NB4 (cell line): ENCODE measurements at places on chromosomes 12 and 14.

- no peak for DNase-seq
Measured at GRCh38 chr12:3698218-3698974, 54.5 kb downstream of the CRACR2A start.

- DNase-seq = peak; percentile 76
Measured at GRCh38 chr14:105944632-105945610, 418.5 kb downstream of the TMEM121 start.

DNA sequence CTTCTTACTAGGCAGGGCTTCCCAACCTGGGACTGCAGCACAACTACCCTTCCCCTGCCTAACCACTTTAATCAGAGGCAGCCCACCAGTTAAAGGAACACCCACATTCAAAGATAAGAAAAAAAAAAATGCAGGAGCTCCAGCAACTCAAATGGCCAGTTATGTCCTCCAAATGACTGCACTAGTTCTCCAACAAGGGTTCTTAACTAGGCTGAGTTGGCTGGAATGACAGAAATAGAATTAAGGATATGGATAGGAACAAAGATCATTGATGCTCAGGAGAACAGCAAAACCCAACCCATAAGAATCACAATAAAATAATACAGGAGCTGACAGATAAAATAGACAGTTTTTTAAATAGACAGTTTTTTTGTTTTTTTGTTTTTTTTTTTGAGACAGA, 154.2 kb downstream of the PLCZ1 start:
- no peak for DNase-seq

DNA sequence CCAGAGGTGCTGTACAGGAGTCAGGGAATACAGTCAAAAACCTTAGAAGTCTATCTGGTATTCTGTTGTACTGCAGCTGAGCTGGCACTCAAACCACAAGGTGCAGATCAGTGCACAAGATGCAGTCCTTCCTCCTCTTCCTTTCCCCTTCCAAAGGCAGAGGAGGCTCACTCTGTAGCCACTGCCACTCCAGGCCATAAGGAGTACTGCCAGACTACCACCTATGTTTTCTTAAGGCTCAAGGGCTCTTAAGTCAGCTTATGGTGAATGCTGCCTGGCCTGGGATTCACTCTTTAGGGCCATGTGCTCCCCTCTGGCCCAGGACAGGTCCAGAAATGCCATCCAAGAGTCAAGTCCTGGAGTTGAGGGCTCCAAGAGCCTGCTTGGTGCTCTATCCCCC, 200.3 kb downstream of the CRADD start:
- DNase-seq = no peak

DNA sequence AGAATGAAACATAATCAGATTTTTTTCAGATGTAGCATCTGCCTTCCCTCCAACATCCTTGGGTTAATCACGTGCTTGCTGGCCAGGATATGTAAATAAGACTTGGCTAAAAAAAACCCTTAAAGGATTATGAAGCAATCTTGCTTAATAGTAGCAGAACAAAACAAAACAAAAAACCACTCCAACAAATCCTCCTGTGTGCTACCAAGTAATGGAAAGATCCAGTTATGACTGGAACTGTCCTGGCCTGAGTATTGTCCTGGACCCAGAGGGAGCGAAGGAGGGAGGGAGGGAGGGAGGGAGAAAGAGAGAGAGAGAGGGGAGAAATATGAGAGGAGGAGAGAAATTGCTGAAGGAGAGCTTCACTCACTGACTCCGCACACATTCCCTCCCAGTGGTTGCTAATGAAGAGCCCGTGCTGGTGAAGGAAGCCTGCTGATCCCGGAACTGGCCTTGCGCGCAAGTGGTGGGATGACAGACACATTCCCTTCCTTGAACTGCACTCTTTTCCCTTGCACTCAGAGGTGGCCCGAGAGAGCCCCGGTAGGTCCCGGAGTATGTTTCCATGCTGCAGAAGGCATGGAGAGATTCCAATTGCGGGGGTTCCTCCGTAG, 57.2 kb downstream of the HMGA2 start:
- DNase-seq = peak; percentile 36

- no peak for DNase-seq
Measured at GRCh38 chr12:106984588-106985137, 2.3 kb downstream of the MTERF2 start.

DNA sequence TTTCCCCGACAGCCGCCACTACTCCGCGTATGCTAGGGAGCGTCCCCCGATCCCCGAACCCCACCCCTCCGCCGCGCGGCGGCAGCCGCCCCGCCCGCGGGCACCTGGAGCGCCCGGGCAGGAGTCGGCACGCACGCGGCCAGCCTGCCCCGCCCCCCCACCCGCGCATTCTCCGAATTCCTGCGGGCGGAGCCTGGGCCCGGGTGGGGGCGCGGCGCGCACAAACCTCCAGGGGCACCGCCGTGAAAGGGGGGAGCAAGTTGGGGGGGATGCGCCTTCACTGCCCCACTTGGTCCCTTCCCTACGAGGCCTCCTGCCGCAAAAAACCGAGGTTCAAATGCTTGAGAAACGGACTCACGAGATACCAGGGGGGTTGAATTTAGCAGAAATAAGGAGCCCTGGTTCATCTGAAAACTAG, 1.7 kb downstream of the AJUBA start:
- no peak for DNase-seq

DNA sequence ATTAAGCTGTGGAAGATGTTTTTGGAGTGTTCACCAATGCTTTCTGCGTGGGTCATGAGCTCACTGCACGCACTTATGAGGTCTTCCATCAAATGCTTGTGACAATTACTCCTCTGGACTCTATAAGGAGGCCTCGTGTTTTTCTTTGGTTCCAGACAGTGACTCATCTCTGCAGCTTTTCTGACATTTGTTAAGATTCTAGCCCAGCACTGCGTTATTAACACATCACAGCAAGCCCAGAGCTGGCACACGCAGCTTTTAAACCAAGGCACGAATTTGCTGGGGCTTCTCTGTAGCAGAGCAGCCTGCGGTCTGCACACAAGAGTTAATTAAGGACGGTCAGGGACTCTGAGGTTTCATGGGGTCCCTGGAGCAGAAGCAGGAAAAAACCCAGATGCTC, 16.9 kb downstream of the MEG3 start:
- DNase-seq = no peak

DNA sequence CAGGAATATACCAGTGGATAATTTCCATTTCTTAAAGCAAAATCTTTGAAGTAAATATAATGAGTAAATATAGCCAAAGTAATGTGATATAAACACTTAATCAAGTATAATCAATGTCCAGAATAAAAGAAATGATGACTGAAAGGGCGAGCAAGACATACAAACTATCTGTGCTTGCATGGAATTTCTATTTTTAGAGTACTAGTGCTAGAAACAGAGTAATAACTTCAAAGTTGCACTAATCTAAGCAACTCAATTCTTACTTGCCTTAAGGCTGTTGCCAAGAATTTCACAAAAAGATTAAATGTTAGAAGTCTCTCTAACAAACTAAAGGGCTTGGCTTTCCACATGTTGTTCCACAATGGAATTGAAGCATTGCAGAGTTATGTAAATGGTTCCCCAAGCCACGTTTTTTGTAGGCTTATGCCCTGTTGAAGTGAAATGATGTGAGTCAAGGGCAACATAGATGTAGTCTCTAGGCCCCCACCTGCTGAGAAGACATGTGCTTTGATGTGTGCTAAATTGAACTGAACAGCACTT, 175.0 kb upstream of the LMNTD1 start:
- DNase-seq = no peak

DNA sequence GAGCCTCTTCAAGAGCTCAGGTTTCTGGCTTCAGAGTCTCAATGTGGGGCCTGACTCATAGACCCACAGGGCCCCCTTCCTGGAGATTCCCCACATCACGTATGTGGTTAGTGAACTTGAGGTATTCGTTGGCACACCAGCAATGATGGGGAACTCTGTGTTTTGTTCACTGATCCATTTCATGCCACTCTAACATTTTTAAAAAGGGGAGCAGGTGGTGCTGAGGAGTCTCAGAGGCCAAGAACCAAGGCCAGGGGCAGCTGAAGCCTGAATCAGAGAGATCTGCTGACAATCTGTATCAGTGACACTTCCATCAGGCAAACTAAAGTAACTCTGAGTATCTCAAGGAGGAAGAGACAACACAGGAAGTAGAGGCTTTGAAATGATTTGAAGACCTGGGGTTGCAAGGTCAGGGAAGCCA, 323.4 kb downstream of the VRK1 start:
- DNase-seq = no peak

- no peak for DNase-seq
Measured at GRCh38 chr14:28766469-28766955, at the start of gene FOXG1. TSS of gene FOXG1 (plus strand) at chr14:28766787. CDS start at chr14:28767280, 493 bp downstream.

- DNase-seq = no peak
Measured at GRCh38 chr14:89121968-89122620, 294.9 kb downstream of the FOXN3 start.

- peak; percentile 27 for DNase-seq
Measured at GRCh38 chr12:107967170-107967569, 161.9 kb upstream of the WSCD2 start.

DNA sequence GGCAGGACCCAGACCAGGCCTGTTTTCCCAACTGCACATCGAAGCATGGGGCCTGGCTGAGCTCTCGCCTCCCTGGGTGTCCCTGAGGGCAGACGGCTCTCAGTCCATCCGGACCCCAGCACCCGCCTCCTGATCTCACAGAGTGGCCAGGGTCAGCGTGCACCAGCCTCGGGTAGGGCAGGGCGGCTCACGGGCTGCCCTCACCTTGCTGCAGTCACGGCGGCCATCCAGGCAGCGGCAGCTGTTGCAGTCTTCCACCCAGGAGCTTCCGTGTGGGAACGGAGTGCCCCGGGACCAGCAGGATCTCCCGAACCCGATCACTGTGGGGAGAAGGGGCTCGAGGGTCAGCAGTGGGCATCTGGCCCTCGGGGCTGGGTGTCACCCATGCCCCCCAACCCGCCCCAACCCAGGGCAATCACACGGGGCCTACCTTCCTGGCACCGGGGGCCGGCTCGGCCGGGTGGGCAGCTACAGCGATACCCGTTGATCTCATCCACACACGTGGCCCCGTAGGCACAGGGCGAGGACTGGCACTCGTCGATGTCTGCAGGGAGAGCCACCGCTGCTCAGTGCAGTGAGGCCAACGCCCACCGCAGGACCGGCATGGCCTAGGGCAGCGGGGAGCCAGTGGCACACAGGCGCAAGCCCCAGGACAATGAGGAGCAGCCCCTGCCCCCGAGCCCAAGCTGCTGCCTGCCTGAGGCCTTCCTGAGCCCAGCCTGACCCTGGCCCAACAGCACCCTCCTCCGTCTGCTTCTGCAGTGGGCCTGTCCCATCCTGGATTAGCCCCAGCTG, 22.2 kb downstream of the JAG2 start:
- no peak for DNase-seq

GRCh38 chr14:72845683-72846082, 48.2 kb downstream of the DPF3 start:
- no peak for DNase-seq

DNA sequence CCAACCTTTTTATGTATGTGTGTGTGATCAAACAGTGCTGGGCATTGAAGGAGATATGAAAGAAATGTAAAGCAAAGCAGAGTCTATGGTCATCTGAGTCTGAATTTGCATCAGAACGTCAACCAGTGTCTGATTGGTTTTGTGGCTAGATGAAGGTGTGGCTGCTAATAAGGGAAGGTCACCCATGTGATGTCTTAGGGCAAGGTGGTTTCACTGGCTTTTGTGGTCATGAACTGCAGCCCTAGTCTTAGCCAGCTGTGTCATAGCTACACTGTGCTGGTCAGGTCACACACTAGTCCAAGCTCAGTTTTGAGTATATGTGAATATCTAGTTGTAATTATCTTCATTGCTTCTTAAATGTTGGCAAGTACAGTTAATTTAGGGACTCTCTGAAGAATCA, 105.8 kb downstream of the TGFB3 start:
- peak; percentile 14 for DNase-seq

GRCh38 chr12:89706551-89706950, 2.1 kb downstream of the ATP2B1 start:
- DNase-seq = no peak

DNA sequence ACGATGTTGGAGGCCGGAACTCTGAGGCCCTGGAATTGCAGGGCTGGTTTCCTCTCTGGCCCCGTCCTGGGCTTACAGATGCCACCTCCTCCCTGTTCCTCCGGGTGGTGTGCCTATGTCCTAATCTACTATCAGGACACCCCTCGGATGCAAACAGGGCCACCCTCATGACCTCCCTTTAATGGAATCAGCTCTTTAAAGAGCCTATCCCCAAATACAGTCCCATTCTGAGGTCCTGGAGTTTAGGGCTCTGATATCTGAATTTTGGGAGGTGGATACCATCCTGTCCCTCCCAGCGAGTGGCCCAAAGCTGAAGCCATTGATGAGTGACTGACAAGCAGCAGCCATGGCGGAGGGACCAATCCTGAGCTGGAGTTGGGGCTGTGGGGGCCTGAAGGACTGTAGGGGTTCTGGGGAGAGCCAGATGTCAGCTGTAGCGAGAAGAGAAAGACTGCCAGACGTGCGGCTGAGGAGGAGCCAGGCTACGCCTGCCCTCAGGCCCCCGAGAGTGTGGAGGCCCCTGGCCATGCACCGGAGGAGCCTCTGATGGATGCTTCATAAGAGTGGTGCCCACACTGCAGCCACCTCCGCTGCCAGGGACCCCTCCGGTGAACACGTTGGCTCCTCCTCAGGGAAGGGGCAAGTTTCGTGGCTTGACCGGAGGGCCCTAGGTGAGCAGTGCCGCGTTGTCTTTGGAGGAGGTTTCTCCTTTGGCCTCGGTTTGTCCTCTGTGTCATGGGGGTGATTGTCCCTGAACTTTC, 100.2 kb downstream of the KIF26A start:
- DNase-seq = no peak

GRCh38 chr14:96038920-96039632, at the start of gene C14orf132:
TSS of gene C14orf132 (plus strand) at chr14:96039362. CDS start at chr14:96039501, 139 bp downstream.
- no peak for DNase-seq

DNA sequence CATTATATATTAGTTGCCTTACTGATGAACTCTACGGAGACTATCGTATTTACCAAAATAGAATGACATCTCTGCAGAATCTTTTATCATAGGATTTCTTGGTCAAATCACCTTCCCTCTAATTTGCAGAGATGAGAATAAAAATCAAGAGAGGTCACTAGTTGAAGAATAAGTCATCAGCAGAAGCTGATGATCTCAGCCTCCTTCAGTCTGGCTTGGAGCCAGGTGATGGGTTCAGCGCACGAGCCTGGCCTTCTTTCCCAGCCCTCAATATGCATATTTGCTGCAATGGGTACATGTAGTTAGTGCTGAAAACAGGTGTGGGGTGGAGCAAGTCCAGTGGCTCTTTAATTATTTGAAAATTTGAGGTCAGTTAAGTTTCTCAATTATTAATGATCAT, 19.2 kb upstream of the EMP1 start:
- no peak for DNase-seq

GRCh38 chr14:94679937-94680861, 68.0 kb downstream of the SERPINA3 start:
- DNase-seq = no peak

- peak; percentile 96 for DNase-seq
Measured at GRCh38 chr14:55026793-55027561, at the start of the genes SOCS4 and WDHD1. TSS of gene SOCS4 (plus strand) at chr14:55027236. CDS start at chr14:55043042, 15,806 bp downstream. TSS of gene WDHD1 (minus strand) at chr14:55027099. CDS start at chr14:55026787, 312 bp downstream.

GRCh38 chr14:70845601-70846000, 36.3 kb upstream of the MAP3K9 start:
- DNase-seq = no peak

GRCh38 chr12:111773801-111774551, 7.2 kb downstream of the ALDH2 start:
- DNase-seq = peak; percentile 42

- DNase-seq = no peak
Measured at GRCh38 chr12:48556631-48557030, 13.2 kb downstream of the LALBA start.

- no peak for DNase-seq
Measured at GRCh38 chr12:67792185-67792584, 143.6 kb downstream of the DYRK2 start.
